ENCODE measurements at places on chromosomes 4 and X. TPM values are rescaled to one million over a fixed set of nuclear protein-coding genes. Genes with fewer than 3 reads are reported as not detected.

DNA sequence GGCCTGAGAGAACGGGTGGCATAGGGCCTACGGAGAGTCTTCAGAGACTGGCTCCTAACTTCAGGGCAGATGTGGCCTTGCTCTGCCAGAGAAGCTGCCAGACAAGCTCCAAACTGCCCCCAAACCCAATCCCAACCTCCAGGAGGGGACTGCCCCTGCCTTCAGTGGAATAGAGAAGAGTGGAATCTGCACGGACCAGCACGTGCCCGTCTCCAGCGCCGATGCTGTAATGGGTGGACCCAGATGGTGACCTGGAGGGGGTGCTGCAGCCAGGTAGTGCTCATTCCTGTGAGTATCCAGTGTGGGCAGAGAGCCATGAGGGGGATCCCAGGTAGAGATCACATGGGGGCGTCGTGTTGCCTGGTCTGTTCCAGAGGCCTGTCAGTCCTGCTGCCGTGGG, 73.2 kb upstream of the NKX1-1 start:
- H3K27ac ChIP-seq: no peak overlapping the region
- no peaks in the 10 kb centered on the region for H3K4me1 ChIP-seq
- no peak for DNase-seq
- H3K4me3 ChIP-seq: no peak overlapping the region

- H3K36me3 ChIP-seq: no peaks in the 10 kb centered on the region
- DNase-seq: no peak
- H3K4me1 ChIP-seq: no peaks in the 10 kb centered on the region
- H3K4me3 ChIP-seq: no peak overlapping the region
These were observed 63.3 kb upstream of the ANXA10 start for GRCh38 chr4:168028970-168029597.

DNA sequence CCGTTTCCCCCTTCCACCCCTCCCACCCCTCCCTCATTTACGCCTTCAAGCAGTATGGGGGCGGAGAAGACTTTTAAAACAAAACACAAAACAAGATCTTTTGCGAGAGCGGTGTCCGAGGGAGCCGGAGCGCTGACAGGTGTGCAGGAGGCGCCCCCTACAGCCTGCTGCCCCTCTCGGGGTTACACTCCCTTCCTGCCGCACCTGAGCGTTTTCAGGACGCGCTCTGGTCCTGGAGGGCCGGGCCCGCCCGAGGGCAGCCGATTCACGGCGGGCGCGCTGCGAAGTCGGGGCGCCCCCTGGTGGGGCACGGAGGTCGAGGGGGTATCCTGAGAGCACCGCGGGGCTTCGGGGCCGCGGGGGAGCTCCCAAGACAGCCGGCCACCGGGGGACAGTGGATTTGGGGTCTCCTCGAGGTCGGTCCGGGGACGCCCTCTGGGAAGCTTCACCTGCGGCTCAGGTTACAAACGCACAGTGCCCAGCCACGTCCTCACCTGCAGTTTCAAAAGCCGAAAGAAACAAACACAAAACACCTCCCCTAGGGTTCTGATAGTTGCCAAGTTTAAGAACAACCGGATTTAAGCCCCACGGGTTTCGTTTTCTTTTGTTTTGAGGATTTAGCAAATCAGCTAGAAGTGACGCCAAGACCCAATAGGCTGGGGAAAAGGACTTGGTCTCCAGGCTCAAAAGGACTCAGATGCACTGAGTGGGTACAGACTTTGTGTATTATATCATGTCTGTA, 8.0 kb upstream of the NEUROG2 start:
- DNase-seq: no peak
- H3K36me3 ChIP-seq: no peaks in the 10 kb centered on the region
- no peak overlapping the region for H3K4me3 ChIP-seq
- H3K4me1 ChIP-seq: no peaks in the 10 kb centered on the region
- no peak overlapping the region for H3K27ac ChIP-seq

The LGI2 gene
- 3.4 TPM for total RNA-seq

DNA sequence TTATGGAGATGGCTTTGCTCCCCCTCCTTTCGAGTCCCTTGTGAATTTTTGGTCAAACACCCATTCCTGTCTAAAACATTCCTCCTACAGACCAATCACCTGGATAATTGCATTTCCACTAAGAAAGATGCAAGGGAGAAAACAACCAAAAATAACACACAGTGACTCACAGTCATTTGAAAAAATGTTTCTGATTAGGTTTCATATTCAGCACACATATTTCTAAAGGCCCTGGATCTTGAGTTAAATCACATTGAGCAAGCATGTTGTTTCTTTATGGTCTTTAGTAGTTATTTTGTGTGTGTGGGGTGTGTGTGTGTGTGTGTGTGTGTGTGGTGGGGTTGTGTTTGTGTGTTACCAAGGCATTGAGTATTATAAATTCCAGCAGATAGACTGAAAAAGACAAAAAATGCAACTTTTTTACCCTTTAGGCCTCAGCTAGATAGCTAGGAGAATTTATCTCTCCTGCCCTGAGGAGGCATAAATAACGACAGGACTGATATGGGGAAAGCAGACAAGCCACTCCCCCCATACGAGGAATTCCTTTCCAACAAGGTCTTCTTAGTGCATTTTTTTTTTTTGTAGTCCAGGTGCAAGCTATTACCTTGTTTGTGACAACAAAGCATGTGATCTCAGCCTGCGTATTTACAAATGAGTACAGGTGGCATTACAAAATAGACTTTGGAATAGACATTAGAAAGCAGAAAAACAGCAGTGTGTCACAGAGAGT, 265.4 kb upstream of the ADGRL3 start:
- H3K4me1 ChIP-seq: no peaks in the 10 kb centered on the region
- no peak overlapping the region for H3K4me3 ChIP-seq
- no peaks in the 10 kb centered on the region for H3K36me3 ChIP-seq
- H3K27ac ChIP-seq: no peak overlapping the region
- no peaks in the 10 kb centered on the region for H3K27me3 ChIP-seq

- H3K27ac ChIP-seq: no peak overlapping the region
- no peaks in the 10 kb centered on the region for H3K27me3 ChIP-seq
- no peaks in the 10 kb centered on the region for H3K36me3 ChIP-seq
- no peak overlapping the region for H3K4me3 ChIP-seq
- no peak for DNase-seq
These were observed 136.9 kb downstream of the ASMT start for GRCh38 chrX:1751781-1752180.

- H3K27me3 ChIP-seq: no peaks in the 10 kb centered on the region
- DNase-seq: no peak
- H3K36me3 ChIP-seq: no peaks in the 10 kb centered on the region
- no peaks in the 10 kb centered on the region for H3K4me1 ChIP-seq
These were observed 49.2 kb downstream of the CDS1 start for GRCh38 chr4:84632092-84632491.

- H3K4me1 ChIP-seq: no peaks in the 10 kb centered on the region
- no peaks in the 10 kb centered on the region for H3K36me3 ChIP-seq
- H3K4me3 ChIP-seq: no peak overlapping the region
- H3K27ac ChIP-seq: no peak overlapping the region
- H3K27me3 ChIP-seq: no peaks in the 10 kb centered on the region
These were observed 56.6 kb upstream of the TMEM184C start for GRCh38 chr4:147560625-147561024.

GRCh38 chr4:176755001-176755400, 37.7 kb downstream of the VEGFC start:
- H3K4me3 ChIP-seq: no peak overlapping the region
- no peaks in the 10 kb centered on the region for H3K27me3 ChIP-seq
- H3K4me1 ChIP-seq: no peaks in the 10 kb centered on the region
- no peak for DNase-seq
- H3K27ac ChIP-seq: no peak overlapping the region
- H3K36me3 ChIP-seq: no peaks in the 10 kb centered on the region

DNA sequence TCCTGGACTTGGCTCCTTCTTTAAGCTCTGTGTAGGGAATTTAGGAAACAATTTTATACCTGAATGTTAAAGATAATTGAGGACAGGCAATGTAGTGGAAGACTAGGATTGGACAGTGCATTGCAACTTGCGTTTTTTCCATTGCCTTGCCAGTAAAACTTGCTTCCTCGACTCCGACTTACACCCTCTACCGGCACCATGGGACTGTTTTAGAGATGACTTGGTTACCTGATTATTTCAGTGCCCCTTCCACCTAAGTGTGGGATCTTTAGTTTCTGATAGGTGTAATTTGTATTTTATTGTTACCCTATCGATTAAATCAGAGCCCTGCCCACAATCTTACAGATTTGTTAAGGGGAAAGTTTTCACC, 1.2 kb downstream of the PRPS1 start:
- no peak overlapping the region for H3K27ac ChIP-seq
- no peak for DNase-seq
- no peaks in the 10 kb centered on the region for H3K4me1 ChIP-seq
- no peaks in the 10 kb centered on the region for H3K36me3 ChIP-seq

The LIN54 gene
- 8.3 TPM for total RNA-seq

The NXF2B gene
- total RNA-seq: not detected

The FGF13 gene
- total RNA-seq: 0.30 TPM

The KLF8 gene
- total RNA-seq: 3.2 TPM

- no peaks in the 10 kb centered on the region for H3K27me3 ChIP-seq
- no peaks in the 10 kb centered on the region for H3K4me1 ChIP-seq
- DNase-seq: no peak
- no peak overlapping the region for H3K27ac ChIP-seq
- H3K4me3 ChIP-seq: no peak overlapping the region
- H3K36me3 ChIP-seq: peaks cover 3% of the 10 kb centered on the region
These were observed 5.1 kb upstream of the ASMT start for GRCh38 chrX:1609762-1610161.

GRCh38 chr4:109182696-109183095, 119.8 kb downstream of the COL25A1 start:
- no peak overlapping the region for H3K4me3 ChIP-seq
- H3K4me1 ChIP-seq: peaks cover 5% of the 10 kb centered on the region
- no peaks in the 10 kb centered on the region for H3K27me3 ChIP-seq
- H3K36me3 ChIP-seq: no peaks in the 10 kb centered on the region
- no peak for DNase-seq

DNA sequence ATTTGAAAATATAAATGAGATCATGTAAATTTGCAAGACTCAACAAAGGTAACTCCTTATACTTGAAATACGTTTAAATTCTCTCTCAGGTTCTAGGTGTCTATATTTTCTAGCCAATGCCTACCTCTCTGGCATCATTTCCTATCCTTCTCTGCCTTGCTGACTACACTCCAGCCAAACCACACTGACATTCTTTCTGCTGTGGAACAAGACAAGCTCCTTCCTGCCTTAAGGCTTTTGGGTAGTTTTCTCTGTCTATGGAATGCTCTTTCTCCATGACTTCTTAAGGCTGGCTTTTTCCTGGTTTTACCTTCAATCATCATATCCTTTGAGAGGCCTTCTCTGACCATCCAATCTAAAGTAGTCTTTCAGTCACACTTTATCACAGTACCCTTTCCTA, 201.0 kb downstream of the SPRY1 start:
- H3K36me3 ChIP-seq: no peaks in the 10 kb centered on the region
- H3K4me1 ChIP-seq: peaks cover 19% of the 10 kb centered on the region
- H3K27me3 ChIP-seq: no peaks in the 10 kb centered on the region

The RNF175 gene
- 0.34 TPM for total RNA-seq

The TMEM154 gene
- 5.4 TPM for total RNA-seq

DNA sequence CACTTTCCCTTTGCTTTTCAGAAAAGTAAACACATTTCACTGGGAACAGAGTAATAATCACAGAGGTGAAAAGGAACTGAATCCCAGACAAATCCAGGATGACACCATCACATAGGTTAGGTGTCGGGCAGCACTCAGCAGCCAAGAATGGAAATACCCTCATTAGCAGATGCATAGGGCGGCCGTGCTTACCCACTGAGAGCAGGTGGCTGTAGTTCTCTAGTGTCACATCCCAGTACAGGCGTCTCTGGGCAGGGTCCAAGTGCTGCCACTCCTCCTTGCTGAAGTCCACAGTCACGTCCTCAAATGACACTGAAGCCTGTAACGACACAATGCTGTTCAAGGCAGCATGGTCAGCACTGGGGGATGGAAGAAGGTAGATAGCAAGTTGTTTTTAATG, 26.9 kb downstream of the ZNF41 start:
- H3K27me3 ChIP-seq: no peaks in the 10 kb centered on the region
- no peak overlapping the region for H3K4me3 ChIP-seq
- H3K4me1 ChIP-seq: no peaks in the 10 kb centered on the region
- no peak overlapping the region for H3K27ac ChIP-seq
- H3K36me3 ChIP-seq: no peaks in the 10 kb centered on the region

- no peak overlapping the region for H3K4me3 ChIP-seq
- DNase-seq: no peak
- no peaks in the 10 kb centered on the region for H3K36me3 ChIP-seq
- H3K27me3 ChIP-seq: no peaks in the 10 kb centered on the region
- H3K27ac ChIP-seq: no peak overlapping the region
These were observed 1110.5 kb downstream of the RAPGEF2 start for GRCh38 chr4:160213366-160213765.

- no peaks in the 10 kb centered on the region for H3K27me3 ChIP-seq
- DNase-seq: no peak
These were observed 69.9 kb upstream of the BRS3 start for GRCh38 chrX:136417806-136418205.

DNA sequence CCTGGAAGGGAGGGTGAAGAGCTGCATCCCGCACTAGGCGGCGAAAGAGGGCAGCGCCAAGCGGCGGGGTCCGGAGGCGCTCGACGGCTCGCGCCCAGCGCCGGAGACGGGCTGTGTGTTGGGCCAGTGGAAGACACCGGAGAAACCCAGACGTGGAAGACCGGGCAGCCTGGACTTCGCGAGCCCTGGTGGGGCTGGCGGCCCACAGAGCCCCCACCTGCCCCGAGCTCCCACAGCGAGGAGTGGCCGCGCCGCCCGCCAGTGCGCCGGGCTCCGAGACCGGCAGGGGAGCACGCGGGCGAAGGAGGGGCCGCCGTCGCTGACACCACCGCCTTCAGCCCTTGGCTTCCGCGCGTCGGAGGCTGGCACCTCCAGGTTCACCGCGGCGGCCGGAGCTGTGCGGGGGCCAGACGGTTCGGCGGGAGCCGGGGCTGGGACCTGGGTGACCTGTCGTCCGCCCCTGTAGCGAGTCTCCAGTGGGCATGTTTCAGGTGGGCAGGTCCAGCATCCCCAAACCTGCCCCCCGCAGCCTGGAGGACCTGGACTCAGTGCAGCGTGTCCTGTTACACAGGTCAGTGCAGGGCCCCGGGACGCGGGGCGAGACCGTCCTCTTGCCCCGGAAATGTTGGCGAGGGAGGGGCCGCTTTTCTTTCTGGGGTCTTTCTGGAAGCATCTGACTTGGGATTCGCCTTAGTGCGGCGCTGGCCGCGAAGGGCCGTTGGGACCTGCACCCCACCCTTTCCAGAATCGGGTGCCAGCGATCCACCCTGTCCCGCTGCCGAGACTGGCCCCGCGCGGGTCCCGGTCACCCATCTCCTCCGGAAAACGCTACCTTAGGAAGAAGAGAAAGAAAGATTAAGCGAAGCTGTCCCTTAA, 9.6 kb upstream of the INTU start:
- peak overlapping the region; percentile 55 for H3K4me3 ChIP-seq
- DNase-seq: peak; percentile 34
- H3K27ac ChIP-seq: no peak overlapping the region

The GAB3 gene
- total RNA-seq: 17.8 TPM

DNA sequence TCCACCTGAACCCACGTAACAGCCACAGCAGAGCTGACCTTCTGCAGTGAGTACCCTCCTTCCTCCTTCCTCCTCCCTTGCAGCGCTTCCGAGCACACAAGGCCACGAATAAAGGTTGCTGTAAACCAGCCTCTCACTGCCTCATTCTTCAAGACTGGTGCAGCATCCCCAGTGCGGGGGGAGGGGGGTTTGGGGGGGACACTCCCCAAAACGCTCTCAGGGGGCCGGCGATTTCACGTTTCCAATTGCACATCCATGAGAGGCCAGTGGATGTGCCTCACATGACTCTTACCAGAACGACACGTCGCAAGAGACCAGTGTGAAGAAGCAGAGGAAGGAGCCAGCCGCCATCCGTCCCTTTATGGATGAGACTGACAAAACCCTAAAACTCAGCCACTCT, 5.2 kb downstream of the DHRSX start:
- no peak overlapping the region for H3K4me3 ChIP-seq
- DNase-seq: no peak
- no peaks in the 10 kb centered on the region for H3K36me3 ChIP-seq
- H3K4me1 ChIP-seq: peaks cover 63% of the 10 kb centered on the region
- no peaks in the 10 kb centered on the region for H3K27me3 ChIP-seq
